NCI-H1694 (cell line): ENCODE measurements at places on chromosomes 2 and 18.

GRCh38 chr2:165582863-165583506 is 113.5 kb downstream of the CSRNP3 start:
- DNase-seq: no peak

DNA sequence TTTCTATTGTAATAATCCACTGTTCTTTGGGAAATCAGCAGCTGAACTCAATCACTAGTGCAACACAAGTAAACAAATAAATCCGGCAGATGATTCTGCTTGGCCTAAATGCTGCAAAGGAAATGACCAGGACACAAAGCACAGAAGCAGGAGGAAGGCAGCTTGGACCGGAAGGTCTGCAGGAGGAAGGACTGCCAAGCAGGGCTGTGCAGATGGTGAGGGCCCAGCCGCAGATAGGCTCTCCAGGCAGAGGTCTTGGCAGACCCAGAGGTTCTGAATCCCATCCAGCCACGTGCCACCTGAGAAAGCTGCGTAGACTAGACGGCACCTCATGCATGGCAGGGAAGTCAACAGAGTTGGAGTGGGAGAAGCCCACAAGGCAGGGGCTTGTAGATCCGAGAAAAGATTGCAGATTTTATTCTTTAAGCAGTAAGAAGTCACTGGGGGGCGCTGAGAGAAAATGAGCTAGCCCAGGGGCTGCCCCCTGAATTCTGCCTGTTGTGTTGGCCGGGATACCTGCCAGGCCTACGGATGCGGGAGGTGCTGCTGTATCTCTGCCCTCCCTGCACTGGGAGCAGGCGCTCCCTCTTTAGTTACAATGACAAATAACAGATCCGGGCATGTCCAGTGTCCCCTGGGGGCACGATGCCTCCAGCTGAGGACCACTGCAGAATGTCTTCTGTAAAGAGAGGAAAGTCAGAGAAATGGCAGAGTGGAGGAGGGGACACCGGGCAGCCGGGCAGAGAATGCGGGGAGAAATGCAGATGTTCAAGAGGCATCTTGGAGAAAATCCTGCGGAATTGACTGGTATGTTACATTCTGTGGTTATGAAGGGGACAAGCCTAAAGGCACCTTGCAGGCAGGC is 153.5 kb downstream of the PXDN start:
- no peak for DNase-seq

DNA sequence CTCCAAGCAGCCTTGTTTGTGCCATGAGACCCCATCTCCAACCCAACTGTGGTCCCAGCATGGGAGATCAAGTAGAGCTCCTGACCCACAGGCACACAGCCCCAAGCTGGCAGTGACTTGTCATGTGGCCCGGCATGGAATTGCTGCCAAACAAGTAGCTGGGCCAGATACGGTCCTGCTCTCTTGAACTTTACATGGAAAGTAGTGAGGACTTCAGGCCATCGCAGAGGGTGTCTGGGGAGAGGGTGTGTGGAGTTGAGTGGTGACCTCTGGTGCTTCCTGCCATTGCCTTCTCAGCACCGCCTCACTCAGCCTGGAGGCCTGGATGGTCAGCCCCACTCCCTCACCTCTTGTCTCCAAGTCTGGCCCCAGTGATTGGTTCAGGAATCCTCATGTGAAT is 10.9 kb upstream of the SLC4A3 start:
- no peak for DNase-seq

- DNase-seq: no peak
These were observed 6.2 kb downstream of the ATP5MC3 start for GRCh38 chr2:175175320-175175719.

DNA sequence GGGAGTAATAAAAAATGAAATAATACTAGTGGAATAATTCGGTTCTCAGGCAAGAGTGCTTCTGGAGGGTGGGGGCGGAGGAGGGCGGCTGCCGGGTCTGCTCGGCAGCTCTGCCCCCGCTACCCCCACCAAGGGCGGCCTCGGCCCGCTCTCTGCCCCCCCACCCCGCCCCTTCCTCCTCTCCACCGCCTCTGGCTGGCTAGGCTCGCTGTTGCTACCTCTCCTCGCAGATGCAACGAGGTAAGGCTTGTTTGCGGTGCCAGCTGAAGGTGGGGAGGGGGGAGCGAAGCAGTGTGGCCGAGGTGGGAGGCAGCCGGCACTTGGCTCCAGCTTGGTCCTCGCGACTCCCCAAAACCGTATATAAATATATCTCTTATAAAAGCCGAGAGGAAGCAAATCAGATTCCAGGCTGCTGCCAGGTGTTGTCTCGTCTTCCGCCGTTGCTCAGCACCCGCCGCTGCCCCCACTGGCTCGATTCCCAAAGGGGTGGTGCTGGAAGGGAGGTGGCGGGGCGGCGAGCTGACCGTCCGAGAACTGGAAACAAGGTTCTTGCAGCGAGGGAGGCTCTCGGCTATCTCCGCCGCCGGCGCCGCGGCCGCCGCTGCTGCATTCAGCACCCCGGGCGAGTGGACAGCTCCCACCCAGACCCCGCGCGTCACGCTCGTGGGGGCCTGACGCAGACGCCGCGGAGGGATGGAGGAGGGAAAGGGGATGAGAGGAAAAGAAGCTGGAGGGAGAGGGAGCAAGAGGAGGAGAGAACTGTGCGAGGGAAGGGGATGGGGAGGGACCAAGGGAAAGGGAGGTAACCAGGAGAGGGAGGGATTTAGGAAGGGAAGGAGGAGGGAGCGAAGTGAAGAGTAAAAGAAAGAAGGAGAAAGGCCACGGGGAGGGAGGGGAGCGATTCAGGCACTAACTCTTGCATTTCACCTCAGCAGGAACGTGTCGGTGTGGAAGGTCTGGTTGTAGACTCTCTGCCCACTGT is at the start of gene MARCHF4:
Gene MARCHF4, minus strand, starts transcription at position 763 of the 982 bp plus-strand sequence. CDS start 2,223 bp downstream, outside the sequence.
- peak; percentile 32 for DNase-seq

- DNase-seq: no peak
These were observed 398 bp downstream of the CRYBA2 start for GRCh38 chr2:218992703-218993344.

DNA sequence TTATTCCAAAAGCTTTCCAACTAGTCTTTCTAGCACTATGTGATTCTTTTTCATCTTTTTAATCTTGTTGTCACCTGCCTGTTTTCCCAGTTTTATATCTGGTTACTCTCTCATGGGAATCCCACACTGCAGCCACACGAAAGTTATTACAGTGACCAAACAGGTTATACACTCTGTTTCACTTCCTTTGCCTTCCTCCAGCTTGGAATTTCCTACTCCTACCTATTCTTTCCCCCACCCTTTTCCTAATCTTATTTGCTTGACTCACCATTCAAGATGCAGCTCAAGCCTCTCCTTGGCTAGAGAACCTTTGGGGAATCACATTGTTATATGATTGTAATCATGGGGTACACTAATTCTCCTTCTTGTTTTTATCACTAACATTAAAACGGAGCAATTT is 13.4 kb upstream of the TLK1 start:
- no peak for DNase-seq

GRCh38 chr2:205002390-205002789 is 457.1 kb downstream of the PARD3B start:
- no peak for DNase-seq

GRCh38 chr2:187506416-187506815 is 47.8 kb downstream of the TFPI start:
- no peak for DNase-seq

DNA sequence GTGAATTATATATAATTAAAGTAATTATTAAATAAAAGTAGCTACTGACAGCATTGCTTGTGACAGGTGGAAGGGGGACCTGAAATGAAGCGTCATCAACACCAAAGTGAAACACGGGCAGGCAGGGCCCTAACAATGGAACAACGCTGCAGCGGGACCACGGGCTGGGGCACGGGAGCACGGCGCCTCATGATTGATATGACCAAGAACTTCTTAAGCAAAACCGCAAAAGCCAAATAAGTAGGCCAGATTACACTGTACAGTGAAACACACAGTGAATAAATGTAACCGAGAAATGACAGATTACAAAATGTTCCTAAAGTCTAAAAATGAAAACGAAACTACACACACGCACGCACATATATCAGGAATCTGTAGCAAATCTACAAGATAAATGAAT is 81.4 kb downstream of the SNTG2 start:
- DNase-seq: no peak

GRCh38 chr18:59813942-59814341 is 85.9 kb upstream of the PMAIP1 start:
- DNase-seq: no peak
